ENCODE measurements at places on chromosomes 12 and 14.
A peak's percentile ranks its signal among the peaks of the same experiment; 100 is the strongest.

GRCh38 chr12:7129287-7129871 is 690 bp upstream of the RBP5 start:
- no peak for DNase-seq

DNA sequence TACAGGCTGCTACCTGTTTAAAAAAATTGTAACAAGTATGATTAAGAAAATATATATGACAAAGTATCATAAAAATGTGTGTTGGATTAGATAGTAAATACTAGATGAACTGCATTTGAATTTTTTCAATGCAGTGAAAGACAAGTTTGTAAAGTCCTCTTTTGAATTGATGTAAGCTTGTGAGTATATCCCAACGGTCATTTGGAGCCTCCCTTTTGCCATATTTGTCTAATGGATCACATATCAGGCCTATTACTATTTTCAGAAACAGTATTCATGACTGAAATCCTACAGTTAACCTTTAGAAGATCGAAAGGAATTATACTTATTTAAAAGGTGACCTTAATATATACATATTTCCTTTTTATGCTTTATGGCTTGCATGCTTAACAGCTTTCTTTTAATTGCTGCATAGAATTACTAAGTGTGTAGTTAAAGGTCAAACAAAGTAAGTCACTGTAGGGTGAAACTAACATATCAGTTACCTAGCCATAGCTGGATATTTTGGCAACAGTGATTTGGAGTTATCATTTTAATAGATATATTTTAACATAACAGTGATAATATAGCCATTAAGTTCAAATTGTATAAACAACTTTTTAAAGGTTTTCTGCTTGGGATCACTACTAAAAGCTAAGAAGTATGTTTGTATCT is 53.6 kb downstream of the USP15 start:
- DNase-seq = no peak

DNA sequence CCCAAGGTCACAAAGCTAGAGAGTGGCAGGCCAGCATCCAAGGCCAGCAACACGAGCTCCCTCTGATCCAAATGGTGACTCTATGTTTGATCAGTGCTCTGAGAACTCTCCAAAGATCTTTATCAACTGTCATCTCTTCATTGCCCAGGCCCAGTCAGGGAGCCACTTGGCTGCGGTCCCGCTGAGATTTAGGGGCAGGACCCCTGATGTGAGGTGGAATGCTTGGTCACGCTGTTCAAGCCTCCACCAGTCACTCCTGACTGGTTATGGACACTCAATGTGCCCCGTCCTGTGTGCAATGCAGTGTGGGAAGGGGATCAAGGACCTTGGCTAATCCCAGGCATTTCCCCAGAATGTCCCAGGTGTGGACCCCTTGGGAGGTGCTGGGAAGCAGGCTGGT is 19.8 kb upstream of the TCL1B start:
- DNase-seq = no peak

- DNase-seq = no peak
These were observed 30.7 kb downstream of the GUCY2C start for GRCh38 chr12:14665354-14666348.

GRCh38 chr12:47733142-47733541 is 7.9 kb upstream of the ENDOU start:
- DNase-seq = no peak

- DNase-seq = no peak
These were observed 331.1 kb upstream of the FKBP4 start for GRCh38 chr12:2463719-2464118.

GRCh38 chr12:1162081-1162760 is 171.2 kb downstream of the ERC1 start:
- no peak for DNase-seq

DNA sequence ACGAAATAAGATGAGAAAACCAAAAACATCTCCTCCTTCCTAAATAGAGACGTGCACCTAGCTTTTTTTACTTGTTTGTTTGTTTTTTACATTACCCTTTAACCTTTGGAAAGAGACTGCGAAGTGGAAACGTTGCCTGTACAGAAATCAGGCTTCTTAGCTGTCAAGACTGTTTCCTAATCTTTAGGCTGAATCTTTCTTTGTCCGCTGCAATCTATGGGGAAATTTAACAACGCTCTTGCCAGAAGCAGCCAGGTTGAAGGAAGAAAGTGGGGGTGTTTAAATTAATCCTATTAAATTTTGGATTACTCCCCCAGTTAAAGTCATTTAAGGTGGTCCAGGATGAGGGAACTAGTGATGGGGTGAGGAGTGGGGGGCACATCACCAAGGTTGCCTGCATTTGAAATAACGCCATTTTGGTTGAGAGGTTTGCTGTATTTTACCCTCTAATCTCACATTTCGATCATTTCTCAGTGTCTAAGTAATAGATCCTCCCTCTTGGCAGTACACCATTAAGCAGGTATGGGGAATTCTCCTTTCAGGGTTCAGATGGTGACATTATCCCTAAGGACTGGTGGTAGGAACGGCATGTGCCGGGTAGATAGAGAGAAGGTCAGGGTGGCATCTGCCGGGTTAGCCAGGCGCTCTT is 2.6 kb downstream of the FLRT2 start:
- DNase-seq = no peak

DNA sequence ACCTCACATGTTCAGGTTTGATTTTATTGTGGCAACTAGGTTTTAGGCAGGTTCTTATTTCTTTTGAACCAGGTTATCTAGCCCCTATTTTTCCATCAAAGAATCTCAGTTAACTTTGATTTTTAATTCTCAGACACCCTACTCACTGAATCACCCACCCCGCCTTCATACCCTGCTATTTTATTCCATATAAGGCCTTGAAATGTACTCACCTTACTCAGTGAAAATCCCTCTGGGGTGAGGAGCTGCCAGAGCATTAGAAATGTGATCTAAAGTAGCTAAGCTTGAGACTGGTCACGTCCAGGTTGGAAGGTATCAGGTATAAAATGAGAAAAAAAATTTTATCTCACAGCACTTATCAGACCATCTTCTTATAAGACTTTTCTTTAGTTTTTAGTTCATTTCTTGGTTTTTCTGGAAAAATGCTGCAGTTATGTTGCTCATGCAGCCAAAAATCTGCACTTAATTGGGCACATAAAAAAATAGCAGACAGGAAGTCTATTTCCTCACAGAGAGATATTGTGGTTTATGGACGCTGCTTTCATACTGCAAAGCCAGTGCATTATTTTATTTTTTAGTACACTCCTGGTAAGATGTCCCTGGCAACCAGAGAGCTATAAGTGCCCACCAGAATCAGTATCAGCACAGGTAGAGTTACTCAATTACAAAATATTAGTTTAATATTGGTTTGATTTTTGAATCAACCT is 101.5 kb upstream of the CCDC91 start:
- DNase-seq = no peak

GRCh38 chr14:95609398-95609990 is 74.6 kb downstream of the GLRX5 start:
- no peak for DNase-seq

DNA sequence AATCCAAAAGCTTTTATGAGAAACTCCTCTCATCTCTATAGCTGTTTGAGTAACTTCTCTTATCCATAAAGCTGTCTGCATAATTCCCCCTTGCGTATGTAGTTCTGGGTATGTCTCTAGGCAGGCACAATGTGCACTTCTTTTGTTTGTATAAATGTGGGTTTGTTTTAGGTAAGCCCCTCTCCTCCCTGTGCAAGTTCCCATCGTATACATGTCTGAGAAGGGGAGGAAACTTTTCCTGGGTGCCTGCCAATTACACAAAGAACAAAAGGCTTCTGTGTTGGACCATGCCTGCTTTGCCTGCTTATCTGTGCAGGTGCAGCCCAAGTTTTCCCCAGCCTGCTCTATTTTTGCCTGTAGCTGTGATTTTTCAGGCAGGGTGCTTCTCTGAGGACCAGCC is 96.7 kb downstream of the CCER1 start:
- no peak for DNase-seq

DNA sequence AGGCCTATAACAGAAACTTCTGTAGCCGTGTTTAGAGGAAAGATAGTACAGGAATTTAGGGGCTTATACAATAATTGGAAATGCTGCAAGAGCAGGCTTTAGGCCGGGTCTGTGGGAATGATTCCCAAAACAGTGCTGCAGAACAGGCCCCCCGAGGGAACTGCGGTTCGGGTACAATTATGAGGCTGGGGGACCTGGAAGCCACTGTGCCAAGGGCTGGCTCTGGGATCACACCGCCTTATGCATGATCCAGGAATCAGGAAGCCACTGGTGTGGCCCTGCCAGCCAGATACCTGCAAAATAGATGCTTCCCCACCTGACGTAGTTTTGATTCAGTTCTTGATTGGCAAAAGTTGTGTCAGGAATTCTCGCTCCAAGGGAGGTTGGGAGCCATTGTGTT is 55.4 kb downstream of the CACNA1C start:
- no peak for DNase-seq

GRCh38 chr12:30989754-30990153 is 63.2 kb downstream of the TSPAN11 start:
- no peak for DNase-seq

DNA sequence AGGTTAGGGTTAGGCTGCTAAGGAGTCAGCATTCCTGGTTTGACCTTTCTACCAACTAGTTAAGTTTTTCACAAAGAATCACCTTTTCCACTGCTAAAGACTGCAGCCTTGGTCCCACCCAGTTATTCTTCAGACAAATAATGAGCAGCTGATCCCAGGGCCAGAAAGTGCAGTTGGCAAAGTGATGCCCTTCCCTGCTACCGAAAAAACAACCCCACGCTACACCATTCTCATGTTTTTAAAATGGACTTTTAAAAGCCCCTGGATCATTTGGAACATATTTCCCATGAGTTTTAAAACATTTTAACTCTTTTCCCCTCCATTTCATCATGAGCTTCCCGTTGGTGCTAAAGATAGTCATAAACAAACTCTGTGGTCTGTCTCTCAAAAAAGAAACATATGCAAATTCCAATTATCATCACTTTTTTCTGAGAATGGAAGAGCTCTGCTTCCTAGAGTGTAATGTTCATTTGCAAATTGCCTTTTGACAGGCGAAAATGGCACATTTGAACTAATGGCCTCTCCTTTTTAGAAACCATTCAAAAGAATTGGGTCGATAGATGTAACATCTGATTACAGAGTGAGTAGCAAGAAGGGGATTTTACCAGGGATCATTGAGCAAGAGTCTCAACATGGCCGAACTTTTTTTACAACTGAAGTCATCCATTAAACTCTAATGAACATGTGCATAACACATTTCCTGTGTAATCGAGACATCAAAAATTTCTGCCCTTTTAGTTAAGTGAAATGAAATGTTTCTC is 129.3 kb upstream of the RAP1B start:
- DNase-seq = no peak

GRCh38 chr12:129791396-129791795 is 112.4 kb downstream of the TMEM132D start:
- DNase-seq = no peak

DNA sequence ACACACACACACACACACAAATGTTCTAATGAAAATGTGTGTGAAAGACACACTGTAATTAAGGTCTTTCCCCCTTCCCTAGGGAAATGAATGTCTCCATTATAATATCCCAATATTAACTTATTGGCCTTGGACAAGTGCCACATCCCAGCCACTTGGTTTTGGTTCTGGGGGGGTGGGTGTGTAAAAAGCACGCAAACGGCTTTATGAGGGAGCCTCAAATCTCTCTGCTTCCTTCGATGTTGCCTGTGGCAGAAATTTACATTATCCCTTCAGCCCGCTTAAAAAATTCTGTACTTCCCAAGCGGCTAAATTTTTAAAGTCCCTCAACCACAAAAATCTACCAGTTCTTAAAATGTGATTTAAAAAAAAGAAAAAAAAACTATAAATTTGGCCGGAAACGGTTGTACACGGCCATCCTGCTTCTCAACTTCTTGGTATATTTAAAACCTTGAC is 432 bp downstream of the C14orf93 start:
- DNase-seq = no peak

DNA sequence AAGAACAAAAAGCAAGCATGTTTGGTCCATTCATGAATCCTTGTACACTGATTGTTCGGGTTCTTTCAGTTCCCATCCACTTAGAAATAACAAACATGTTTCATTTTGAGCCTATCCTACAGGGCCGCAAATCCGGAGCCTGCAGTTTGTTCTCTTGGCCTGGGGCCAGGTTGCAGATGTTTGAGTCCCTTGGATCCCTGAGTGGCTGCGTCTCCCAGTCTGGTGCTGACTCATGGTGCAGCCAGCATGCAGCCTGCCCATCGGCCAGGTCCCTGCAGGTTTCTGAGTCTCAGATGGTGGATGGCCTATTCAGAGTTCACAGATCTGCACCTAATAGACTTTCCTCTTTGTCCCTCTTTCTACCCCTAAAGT is 1.9 kb upstream of the DYNC1H1 start:
- no peak for DNase-seq

GRCh38 chr14:25308244-25308643 is 258.3 kb upstream of the STXBP6 start:
- no peak for DNase-seq

- no peak for DNase-seq
These were observed 44.5 kb upstream of the EEA1 start for GRCh38 chr12:92973614-92974013.

DNA sequence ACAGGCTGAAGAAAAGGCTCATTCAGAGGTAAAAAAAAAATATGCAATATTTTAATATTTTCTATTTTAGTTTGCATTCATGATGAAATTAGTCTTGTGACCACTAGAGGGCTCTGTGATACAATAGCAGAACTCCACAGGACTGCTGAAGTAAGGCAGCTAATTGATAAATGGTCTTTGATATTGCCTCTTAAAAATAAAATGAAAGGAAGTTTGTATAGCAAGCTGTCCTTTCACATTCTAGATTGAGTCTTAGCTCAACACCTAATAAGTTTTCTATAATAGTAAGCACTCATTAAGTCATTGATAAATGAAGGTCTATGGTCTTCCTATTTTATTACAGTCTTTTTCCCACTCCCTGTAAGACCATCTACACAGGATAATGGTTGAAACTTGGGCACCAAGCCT is 315.7 kb downstream of the NAV3 start:
- no peak for DNase-seq

DNA sequence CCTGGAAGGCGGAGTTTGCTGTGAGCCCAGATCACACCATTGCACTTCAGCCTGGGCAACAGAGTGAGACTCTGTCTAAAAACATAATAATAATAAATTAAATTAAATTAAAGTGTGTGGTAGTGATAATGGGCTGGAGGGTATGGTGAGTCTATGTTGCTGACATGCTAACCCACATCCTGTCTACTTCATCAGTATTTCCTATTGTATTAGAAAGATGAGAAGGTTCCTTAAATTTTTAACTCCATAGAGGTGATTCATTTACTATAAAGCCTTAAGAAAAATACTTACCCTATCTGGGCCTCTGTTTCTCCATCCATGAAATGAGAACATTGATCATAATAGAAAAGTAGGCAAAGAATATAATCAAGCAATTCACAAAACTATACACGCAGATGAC is 280.5 kb downstream of the FBXL14 start:
- no peak for DNase-seq

GRCh38 chr12:30977537-30978349 is 51.2 kb downstream of the TSPAN11 start:
- DNase-seq = no peak

- DNase-seq = no peak
These were observed 98.5 kb upstream of the PLEKHA5 start for GRCh38 chr12:19031032-19031431.

DNA sequence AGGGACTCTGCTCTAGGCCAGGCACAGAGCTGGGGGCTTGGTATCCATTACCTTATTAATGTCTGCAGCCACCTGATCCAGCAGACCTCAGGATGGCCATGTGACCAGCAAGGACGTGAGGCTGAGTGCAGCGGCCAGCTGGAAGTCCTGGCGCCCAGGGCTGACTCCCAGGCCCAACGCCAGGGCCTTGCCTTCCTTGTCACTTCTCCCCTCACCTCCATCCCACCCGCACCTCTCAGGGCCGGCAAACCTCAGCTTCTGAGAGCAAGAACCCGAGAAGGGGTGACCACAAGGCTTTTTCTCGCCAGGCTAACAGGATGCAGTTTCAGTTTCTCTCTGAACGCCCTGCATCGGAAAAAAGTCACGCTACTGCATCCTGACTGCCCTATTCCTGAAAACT is 15.4 kb downstream of the RAB35 start:
- DNase-seq = peak; percentile 50
